Cortex of kidney (tissue), 1 donor: ENCODE measurements at places on chromosomes 3 and 15.

DNA sequence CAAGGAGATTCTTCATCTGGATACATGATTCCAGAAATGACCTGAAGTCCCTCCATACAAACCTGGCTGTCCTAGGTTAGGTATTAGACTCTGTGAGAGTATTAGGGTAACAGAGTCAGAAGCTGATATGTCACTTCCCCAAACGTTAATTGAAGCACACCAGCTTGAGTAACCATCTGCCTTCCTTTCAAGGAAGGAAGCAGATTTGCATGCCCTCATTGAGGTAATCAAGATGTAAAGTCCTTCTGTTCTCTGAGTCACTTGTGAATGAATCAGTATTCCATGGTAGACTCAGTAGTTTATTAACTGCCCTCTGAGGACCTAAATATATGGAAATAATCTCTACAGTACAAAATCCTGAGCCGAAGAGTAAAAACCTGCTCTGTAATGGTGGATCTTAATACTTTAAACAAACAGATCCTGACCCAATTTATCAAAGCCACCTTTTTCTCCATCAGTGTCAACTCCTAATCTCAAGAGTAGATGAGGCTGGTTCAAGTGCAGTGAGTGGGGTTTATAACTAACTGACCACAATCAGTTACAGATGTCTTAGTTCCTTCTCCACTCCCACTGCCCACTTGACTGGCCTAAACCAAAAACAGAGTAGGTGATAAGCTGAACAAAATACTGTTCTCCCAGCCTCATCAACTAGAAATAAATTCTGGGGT is 246.2 kb upstream of the CHRM5 start:
- DNase-seq: no peak

DNA sequence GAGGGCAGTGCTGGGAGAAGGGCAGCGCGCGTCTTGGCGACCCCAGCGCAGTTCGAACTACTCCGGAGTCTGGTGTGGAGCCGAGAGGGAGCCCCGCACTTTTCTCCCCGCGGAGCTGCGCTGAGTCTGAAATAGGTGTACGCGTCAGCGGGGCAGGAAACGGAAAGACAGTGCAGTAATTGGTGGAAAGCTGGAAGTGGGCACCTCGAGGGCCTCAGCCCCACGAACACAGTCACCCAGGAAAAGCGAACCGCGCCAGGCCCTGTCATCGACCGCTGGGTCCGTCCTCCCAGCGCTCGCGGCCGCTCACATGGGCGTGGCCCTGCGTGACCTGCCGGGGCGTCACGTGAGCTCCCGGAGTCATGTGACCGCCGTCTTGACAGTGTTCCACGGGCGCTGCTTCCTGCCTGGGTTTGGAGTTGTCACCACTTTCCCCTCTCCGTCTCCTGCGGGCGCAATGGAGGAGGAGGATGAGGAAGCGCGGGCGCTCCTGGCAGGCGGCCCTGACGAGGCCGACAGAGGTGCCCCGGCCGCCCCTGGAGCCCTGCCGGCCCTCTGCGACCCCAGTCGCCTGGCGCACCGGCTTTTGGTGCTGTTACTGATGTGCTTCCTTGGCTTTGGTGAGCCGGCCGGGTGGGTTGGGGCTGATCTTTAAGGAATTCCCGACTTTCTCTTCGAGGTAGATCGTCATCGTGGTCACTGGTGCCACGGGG is at the start of gene MFSD1:
Gene MFSD1 (plus strand): TSS at position 359 of the 713 bp plus-strand sequence. CDS start 99 bp downstream, at position 458.
- DNase-seq: peak; percentile 65

DNA sequence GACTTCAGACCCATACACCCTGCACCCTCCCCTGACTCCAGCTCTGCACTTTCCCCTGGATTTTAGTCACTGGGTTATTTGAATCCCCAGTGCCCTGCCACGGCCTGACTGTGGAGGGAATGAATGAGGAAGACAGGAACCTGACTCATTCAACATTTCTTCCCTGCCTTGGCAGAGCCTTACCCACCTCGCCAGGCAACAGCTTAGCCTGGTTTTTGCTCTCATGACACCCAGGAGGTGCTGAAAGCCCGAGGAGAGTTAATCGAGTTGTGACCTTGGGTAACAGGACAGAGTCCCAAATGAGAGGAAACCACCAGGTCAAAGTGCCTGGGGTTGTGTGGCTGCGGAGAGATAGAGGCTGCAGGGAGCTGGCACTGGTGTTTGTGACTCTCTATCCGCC is 128.3 kb downstream of the SMAD6 start:
- DNase-seq: no peak

DNA sequence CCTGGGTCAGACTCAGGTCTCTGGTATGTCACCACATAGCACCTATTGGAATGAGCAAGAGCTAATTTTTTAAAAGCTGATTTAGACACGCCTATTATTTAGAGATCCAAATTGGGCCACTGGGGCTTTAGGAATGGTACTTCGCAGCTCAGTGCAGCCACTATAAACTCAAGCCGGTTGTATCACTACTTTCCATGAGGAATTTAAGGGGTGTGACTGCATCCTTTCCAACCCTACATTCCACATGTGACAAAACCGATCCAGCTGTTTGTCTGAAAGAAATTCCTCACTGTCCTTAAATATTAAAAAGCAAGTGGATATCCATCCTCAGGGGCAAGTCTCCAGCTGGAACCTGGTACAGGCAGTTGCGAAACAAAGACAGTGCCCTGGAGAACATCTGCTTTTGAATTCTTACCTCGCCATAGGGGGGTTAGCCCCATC is 12.8 kb downstream of the VGLL3 start:
- DNase-seq: no peak

DNA sequence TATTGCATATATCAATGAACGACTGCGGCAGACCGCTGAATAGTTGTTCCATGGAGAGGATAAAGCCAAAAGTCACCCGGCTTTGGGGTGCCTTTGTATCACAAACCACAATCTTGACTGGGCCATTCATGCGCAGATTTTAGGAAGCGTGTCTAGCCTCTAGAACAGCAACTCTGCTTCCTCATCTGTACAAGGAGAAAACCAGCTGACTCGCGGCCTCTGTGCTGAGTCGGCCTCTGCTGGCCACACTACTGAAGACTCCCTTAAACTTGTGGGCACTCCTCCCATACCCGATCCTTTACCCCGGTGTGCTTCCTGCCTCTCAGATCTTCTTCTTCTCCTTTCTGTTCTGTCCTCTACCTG is 872 bp downstream of the DLEC1 start:
- no peak for DNase-seq

- DNase-seq: no peak
These were observed 130.0 kb downstream of the PLCL2 start for GRCh38 chr3:17014709-17015108.

- DNase-seq: no peak
These were observed 62.2 kb upstream of the AKAP13 start for GRCh38 chr15:85318048-85318731.

DNA sequence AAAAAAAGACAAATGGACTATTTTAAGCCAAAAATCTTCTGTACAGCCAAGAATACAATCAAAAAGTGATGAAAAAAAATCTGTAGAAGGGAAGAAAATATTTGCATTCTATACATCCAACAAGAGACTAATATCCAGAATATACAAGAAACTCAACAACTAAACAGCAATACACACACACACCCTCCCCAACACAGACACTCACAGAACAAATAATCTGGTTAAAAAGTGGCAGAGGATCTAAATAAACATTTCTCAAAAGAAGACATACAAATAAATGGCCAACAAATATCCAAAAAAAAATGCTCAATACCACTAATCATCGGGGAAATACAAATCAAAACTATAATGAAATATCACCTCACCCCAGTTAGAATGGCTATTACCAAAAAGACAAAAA is 209.0 kb upstream of the ZNF385D start:
- no peak for DNase-seq

DNA sequence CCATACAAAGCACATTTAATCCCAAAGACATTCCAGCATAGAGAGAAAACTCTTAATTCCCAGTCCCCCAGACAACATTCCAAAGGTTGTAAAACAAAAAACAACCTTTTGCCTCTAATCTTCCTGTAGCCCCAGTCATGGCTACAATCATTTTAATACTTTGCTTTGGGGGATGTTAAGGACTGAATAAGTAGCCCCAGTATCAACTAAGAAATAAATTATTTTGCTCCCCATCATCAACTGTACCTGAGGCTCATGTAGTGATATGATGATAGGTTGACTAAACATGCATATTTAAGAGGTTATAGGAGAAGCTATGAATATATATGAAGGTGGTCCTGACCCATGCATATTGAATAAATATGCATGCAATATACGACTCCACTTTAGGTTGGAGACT is 40.6 kb downstream of the PRR20G start:
- DNase-seq: no peak

GRCh38 chr15:95304947-95305400 is 1025.5 kb upstream of the NR2F2 start:
- DNase-seq: no peak

- no peak for DNase-seq
These were observed 6.3 kb downstream of the THOC7 start for GRCh38 chr3:63857311-63857710.

- no peak for DNase-seq
These were observed 805.8 kb downstream of the PLOD2 start for GRCh38 chr3:145355206-145355605.

- DNase-seq: no peak
These were observed 3.8 kb downstream of the NRROS start for GRCh38 chr3:196643201-196643749.

DNA sequence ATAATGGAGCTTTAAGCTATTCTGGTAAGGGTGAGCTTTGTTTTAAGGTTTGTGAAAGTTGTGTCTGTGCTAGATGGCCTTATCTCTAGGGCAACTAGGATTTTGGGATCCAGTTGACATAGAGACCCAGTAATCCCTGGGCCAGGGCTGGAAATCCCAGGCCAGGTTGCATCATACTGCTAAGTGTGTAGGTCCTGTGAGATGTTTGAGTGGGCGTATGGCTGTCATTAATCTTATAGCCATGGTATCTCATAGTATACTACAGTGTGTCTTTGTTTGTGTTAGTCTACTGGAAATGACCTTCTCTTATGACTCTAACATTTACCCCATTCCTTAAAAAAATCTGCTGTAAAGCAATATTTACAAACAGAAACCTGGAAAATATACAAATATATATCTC is 151.4 kb downstream of the CACNA2D3 start:
- no peak for DNase-seq

DNA sequence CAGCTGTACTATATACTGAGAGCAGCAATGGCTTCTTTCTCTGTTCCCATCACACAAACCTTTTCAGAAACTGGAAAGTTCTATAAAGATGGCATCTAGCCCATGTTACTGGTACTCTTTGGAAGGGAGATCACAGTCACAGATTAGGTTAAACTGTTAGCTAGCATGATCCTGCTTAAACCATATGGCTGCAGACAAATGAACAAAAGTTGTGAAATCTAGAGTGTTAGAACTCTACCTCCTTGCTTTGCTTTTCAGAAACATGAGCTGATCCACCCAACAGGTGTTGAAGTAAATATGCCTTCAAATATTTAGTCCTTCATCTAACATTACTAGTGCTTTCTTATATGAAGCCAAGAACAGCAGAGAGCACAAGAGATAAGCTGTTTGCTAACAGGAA is 102.6 kb downstream of the SNRK start:
- DNase-seq: no peak

- no peak for DNase-seq
These were observed 7.7 kb downstream of the TNK2 start for GRCh38 chr3:195900436-195901355.

GRCh38 chr3:187212196-187212545 is 14.9 kb downstream of the RTP1 start:
- DNase-seq: no peak

- DNase-seq: no peak
These were observed 1.5 kb upstream of the SMAD3 start for GRCh38 chr15:67063689-67064606.

DNA sequence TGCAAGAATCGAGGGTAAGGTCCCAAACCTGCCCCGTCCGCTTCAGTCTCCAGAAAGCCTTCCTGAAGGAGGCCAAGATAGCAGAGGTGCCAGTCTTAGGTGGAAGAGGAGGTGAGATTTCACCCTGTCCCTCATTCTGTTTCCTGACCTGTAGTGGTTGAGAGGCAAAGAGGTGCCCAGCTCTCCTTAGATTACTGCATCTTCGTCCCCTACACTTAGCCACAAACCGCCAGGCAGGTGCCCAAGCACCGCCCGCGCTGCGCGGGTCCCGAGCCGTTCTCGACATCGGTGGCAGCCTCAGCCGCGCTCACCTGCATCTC is 23.8 kb upstream of the POLG start:
- DNase-seq: no peak

DNA sequence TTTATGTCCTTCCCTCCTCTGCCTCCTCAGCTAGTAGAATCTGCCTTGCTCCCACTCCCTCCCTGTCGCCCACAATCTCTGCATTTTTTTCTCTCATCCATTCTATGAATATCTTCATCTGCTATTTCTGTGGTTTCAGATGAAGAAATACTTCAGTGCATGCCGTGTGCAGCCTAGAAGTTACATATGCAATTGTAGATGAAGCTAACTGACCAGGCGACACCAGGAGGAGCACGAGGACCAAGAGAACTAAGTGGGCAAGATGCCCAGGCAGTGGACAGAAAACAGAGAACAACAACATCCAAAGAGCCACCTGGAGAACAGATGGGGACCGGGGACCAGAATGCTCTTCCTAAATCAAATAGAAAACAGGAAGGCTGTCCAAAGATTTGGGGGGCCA is 121.4 kb upstream of the ATP11B start:
- no peak for DNase-seq

DNA sequence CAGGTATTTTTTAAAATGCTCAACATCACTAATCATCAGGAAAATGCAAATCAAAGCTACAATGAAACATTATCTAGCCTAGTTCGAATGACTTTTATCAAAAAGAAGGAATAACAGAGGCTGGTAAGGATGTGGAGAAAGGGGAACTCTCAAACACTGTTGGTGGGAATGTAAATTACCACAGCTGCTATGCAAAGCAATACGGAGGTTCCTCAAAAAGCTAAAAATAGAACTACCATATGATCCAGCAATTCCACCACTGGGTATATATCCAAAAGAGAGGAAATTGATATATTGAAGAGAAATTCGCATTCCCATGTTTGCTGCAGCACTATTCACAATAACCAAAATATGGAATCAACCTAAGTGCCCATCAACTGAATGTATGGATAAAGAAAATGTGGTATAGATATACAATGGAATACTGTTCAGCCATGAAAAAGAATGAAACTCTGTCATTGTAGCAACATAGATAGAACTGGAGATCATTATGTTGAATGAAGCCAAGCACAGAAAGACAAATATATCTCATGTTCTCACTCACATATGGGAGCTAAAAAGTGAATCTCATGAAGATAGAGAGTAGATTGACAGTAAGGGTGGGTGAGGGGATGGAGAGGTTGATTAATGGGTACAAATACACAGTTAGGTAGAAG is 19.7 kb upstream of the CLN6 start:
- no peak for DNase-seq

- DNase-seq: no peak
These were observed 593.3 kb downstream of the UNC13C start for GRCh38 chr15:54571576-54571975.

DNA sequence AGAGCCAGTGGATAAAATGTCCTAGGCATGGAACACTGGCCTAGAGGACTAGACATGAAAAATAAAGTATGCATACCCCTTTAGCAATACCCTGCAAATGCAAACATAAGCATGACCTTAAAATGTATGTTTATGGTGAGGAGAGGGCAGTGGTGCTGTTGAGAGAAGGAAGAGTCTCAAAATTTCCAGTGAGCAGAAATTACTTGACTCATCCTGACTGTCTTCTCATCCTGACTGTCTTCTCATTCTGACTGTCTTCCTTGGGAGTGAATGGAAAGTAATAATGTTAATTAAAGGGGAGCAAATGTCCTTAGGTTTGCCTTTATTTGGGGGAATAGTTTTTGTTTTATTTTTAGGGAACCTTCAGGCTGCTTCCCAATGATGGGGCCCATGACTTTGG is 121.5 kb upstream of the GALNT15 start:
- DNase-seq: no peak
